ENCODE measurements at places on chromosomes 6 and 20.

- no peak for DNase-seq
These were observed 356 bp upstream of the IRAK1BP1 start for GRCh38 chr6:78867020-78867369.

DNA sequence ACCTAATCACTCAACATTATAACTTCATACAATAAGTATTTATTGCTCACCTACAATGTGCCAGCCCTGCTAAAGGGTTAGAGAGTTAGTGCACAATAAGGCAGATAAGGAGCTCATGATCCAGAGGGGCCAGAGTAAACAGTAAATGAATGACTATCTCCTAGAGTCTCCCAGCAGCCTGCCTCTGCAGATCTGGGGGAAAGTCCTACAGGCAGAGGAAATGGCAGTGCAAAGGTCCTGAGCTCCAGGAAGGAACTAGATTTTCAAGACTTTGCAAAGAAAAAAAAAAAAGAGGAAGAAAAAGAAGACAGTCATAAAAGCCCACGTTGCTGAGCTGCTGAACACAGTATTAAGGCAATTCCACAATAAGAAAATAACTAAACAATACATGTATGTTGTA is 160.1 kb downstream of the SIM1 start:
- DNase-seq: no peak

DNA sequence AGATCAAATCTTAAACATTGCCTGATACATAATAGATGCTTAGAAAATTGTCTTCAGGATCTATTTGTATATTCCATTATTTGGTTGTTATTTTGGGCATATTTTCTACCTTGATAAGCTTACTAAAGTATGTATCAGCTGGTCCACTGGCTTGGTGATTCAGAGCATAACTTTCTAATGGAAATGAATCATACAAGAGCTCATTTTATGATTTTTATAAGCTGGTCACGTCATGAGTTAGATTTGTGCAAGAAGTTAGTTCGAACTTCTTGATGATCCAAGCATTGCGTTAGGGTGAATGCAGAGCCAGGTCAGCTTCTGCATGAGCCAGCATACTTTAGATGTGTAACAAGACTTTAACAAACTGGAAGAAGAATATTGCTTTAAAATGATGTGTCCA is 144.5 kb upstream of the FLRT3 start:
- DNase-seq: no peak

- DNase-seq: no peak
These were observed 126.7 kb downstream of the AIG1 start for GRCh38 chr6:143187238-143187923.

- no peak for DNase-seq
These were observed 1.1 kb downstream of the SLPI start for GRCh38 chr20:45253261-45253660.

GRCh38 chr6:78607189-78607588 is 260.2 kb upstream of the IRAK1BP1 start:
- no peak for DNase-seq

GRCh38 chr6:139343052-139343750 is 31.2 kb downstream of the CITED2 start:
- peak; percentile 73 for DNase-seq

- no peak for DNase-seq
These were observed 345.3 kb upstream of the ZFP64 start for GRCh38 chr20:52536841-52537400.

GRCh38 chr6:39521958-39522357 is 199.5 kb upstream of the KCNK16 start:
- DNase-seq: no peak

Measured in inflammatory macrophage treated with lipopolysaccharide for 4 hours (primary cell).